Dermis microvascular lymphatic vessel endothelial cell (primary cell): ENCODE measurements at places on chromosomes 2 and 18. TPM values are rescaled to one million over a fixed set of nuclear protein-coding genes. Genes with fewer than 3 reads are reported as not detected.

DNA sequence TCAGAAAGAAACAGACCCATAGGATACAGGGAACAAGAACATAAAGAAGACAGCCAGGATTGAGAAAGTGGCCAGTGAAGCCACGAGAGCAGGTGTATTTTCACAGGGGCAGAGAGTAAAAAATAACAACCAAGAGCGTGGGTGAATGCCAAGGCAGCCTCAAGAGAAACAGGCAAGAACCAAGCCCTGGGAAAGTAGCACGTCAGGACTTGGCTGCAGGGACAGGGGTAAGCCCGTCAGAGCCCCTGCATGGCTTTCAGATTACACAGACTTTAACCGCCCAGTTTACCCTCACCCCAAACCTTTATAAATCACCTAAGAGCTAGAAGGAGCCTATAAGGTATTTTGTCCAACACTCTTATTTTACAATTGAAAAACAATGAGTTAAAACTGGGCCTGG is 43.7 kb downstream of the ARL4C start:
- no peak for DNase-seq

DNA sequence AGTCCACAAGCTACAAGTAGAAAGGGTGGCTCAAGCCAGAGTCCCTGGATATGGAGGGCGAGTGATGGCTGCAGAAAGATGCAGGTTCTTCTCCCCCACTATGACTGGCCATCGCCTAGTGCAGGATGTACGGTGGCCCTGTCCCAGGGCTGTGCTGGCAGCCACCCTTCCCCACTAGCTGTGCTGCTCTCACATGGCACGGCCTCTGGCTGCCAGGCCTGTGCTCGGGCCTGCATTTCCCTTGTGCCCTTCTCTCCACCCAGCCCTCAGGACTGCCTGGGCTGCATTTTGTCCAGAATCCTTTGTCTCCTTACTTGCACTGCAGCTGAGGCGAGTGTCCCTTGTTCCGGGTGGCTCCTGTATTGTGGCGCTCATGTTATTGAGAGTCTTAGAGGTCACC is 1.6 kb upstream of the RAMP1 start:
- DNase-seq, result no peak

DNA sequence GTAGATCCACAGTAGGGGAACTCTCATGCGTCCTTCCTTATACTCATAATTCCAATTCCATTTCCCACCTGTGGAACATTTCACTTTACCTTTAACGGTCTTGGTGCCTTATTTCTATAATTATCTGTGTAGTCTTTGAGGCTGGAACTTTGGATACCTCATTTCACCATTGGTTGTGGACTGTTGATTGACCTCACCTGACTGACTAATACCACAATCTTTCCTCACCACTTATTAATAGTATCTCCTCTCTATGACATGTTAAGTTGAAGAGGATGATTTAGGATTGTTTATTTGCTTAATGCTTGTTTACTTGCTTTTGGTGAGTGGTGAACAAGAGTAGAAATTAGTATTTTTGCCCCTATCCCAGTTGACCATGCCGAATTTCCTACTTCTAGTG is 50.0 kb downstream of the R3HDM1 start:
- DNase-seq, result no peak

GRCh38 chr2:59029058-59029457 is 787.9 kb upstream of the FANCL start:
- no peak for DNase-seq

GRCh38 chr2:75959724-75960471 is 249.2 kb upstream of the GCFC2 start:
- DNase-seq, result no peak

DNA sequence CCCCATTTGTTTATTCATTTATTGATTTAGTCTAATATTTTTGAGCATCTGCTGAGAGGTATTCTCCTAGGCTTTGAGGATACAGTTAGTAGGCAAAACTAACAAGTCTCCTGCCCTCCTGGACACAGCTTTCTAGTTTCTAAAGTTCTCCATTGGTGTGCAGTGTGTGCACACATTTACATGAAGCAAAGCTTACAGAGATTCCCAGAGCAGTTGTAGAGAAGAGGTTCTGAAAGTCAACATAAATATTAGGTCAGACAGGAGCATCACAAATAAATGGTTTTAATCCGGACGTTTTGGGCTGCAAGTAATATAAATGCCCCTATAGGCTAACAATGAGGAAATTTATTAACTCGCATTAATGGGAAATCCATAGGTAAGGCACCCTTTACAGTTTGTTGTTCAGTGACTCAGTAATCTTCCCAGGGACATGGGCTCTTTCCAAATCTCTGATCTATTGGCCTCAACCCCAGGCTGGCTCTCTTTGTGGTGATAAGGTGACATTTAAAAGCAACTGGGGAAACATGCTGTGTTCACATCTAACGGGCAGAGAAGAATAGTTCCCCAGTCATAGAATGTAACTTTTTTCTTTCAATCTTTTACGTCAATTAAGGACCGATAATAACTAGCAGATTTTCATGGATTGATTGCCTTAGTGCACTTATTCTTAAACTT is 407.2 kb downstream of the PTPRM start:
- no peak for DNase-seq

DNA sequence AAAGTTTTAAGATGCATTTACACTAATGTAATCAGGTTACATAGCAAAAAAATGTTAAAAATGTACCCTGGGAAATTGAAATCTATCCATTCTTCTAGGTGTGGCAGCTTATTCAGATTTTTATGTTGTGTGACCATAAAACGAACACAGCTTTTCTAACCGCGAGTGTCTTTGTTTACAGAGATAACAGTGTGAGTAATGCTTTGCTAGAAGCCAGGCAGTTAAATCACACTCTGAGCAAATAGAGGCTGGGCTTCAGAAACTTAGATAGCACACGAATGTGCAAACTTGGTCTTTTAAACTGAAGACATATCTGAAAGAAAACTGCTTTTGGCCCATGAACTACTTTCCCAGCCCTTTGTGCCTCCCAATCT is 116.1 kb downstream of the SPTBN1 start:
- peak; percentile 61 for DNase-seq

DNA sequence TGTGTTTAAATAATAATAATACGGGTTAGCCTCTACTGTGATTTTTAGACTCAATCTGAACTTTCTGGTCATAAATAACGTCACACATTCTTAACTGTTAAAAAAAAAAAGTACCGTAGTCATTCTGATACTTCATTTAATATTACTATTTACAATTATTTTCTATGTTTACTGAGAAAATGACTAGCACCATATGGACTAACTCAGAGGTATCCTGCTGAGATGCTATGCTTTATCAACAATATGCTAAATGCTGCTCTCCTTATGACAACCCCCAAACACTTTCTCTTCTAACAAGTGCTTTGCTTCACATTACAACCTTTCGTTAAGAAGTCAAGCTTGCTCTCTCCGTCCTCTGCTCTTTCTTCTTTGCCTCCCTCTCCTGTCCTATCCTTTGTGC is 182.1 kb downstream of the AFF3 start:
- DNase-seq, result no peak

DNA sequence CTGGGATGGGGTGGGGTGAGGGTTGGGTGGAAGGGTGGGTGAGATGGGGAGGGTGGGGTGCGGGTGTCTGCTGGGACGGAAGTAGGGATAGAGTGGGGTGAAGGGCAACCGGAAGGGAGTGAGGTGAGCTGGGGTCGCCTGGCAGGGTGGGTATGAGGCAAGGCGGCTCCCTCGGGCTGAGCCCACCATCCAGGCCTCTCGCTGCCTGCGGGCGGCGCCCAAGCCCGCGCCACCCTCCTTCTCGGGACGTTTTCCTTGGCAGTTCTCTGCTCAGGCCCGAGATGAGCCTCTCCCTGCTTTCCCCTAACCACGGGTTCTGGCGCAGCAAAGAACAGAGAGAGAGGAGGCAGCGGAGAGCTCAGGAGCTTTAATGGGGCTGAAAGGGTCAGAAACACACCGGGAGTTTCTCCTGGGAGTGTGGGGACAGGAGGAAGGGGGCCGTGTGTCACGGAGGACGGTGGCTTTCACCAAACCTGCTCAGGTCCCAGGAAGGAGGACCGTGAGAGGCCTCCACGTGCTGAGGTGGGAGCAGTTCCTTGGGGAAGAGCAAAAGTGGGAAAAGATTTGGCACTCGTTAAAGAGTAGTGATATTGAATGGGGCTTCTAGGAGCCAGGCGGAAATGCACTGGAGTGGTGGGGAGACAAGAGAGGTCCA is 4.1 kb downstream of the FEV start:
- no peak for DNase-seq

- no peak for DNase-seq
Observed at GRCh38 chr2:207083361-207084110, 82.2 kb downstream of the KLF7 start.

GRCh38 chr18:56469582-56469981 is 168.8 kb downstream of the TXNL1 start:
- DNase-seq, result no peak

DNA sequence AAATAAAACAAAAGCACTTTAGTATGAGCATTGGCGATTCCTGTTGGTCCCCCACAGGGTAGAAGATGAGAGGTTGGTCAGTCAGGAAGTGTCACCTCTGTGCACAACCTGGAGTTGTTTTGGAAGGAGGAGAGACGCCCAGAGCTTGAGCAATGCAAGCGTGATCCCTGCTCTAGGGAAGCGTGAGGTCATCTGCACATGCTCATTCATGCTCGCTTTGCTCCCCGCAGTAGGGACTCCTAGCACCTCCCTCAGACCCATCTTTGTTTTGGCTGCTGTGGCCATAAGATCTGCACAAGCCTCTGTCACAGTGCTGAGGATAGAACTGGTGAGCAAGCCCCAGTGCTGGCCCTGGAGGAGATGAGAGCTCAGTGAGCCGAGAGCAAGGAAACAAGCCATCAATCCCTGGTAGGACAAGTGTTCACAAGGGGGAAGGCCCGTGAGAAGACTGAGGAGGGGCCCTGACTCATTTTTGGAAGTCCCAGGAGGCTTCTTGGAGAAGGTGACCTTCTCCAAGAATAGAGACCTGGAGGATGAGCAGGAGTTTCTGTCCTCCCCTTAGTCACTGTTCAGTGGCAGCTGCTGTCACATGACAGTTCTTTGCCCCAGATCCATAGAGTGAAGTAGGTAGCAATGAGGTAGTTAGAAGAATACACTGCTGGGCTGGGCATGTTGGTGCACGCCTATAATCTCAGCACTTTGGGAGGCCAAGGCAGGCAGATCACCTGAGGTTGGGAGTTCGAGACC is 13.3 kb upstream of the ATP8B1 start:
- no peak for DNase-seq

- DNase-seq, result no peak
Observed at GRCh38 chr2:147037048-147037447, 807.8 kb upstream of the ACVR2A start.

DNA sequence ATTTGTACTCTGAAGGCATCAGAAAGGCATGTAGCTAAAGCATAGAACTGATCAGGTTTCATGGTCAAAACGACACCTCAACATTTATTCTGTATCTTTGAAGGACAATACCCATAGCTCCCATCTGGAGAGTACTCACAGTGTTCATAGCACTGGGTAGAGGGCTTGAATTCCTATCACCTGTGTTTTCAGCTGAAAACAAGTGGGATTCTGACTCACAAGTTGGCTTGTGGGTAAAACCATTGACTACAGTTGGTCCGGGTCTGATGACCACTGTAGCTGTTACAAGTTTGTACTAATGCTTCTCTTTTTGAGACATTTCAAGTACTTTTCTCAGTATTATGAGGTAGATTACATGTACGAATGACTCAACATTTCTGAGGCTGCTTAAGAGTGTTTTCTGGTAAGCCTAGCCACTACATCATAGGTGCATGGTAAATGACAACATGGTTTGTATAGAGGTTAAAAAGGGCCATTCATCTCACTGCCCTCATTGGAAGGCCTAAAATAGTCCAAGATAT is 68.6 kb upstream of the PELI1 start:
- no peak for DNase-seq

DNA sequence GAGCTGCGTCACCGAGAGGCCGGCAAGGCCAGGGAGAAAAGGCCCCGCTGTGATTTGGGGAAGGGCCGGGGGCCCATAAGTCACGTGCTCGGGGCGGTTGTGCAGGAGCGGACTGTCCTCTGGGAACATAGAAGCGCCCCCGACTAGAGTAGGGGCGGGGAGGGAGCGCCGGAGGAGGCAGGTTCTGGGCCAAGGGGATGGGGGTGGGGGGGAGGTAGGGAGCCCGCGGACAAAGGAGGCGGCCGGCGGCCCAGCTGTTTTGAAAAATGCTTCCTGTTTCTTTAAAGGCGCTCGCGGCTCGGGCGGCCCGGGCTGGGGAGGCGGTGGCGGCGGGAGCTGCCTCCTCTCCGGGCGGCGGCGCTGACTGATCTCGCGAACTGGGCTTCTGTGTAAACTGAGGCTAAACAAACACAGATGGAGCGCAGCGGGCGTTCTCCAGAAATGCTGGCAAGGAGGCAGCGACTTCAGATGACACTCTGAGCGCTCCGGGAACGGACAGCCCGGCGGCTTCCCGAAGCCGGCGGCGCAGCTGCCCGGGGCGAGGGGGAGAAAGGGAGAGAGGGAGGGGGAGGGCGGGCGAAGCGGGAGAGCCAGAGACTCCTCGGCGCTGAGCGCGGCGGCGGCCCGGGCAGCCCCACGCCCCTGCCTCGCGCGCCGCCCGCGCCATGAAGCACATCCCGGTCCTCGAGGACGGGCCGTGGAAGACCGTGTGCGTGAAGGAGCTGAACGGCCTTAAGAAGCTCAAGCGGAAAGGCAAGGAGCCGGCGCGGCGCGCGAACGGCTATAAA is at the start of gene ATOH8:
ATOH8 (plus strand) TSS at position 467 of the 788 bp plus-strand sequence; CDS start at position 666, 199 bp downstream.
- DNase-seq, result peak; percentile 60

DNA sequence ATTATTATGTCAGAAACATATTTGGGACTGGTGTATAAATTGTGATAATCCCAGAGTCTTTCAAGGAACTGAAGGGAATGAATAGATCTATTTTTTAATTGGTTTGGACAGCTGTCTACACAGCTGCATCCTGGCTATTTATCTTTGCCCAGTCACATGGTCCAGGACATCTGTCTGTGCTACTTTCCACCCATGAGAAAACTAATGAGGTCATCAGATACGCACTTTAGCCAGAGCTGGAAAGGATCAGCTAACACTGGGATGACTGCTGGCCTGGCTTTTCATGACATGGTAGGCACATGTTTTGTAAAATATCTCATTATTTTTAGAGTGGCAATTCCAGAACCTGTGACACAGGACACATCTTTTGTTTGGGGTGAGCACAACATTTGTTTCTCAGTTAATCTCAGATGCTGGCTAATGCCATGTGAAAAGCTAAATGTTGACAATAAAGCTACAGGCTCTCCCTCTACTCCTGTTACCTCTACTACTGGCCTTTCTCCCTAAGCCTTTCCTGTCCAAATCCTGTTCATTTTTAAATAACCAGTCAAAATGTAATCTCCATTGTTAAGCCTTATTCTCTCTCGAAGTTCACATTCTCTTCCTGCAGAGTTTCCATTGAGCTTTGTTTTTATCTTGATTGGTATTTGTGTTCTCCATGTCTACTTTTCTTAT is 500.7 kb downstream of the RIT2 start:
- DNase-seq, result peak; percentile 63

GRCh38 chr18:48418539-48419276 is 9.5 kb upstream of the ZBTB7C start:
- DNase-seq, result no peak

Gene ELP2
- 73.2 and 152 TPM in 2 replicates for total RNA-seq

Gene BMP10
- total RNA-seq, result not detected in 2 replicates

Gene ARHGAP25
- total RNA-seq, result 10.5 and 11.9 TPM in 2 replicates

Gene KANSL1L
- total RNA-seq, result 12.2 and 19.5 TPM in 2 replicates

Gene PJVK
- 0.39 and 0.51 TPM in 2 replicates for total RNA-seq

Gene IL1RN
- total RNA-seq, result not detected in 2 replicates

Gene ASB18
- total RNA-seq, result not detected in 2 replicates

Gene IL37
- total RNA-seq, result not detected in 2 replicates

Gene ZNF638
- total RNA-seq, result 75.6 and 77.1 TPM in 2 replicates

Gene RIT2
- total RNA-seq, result not detected in 2 replicates
